ENCODE measurements at places on chromosomes 11 and 22.

DNA sequence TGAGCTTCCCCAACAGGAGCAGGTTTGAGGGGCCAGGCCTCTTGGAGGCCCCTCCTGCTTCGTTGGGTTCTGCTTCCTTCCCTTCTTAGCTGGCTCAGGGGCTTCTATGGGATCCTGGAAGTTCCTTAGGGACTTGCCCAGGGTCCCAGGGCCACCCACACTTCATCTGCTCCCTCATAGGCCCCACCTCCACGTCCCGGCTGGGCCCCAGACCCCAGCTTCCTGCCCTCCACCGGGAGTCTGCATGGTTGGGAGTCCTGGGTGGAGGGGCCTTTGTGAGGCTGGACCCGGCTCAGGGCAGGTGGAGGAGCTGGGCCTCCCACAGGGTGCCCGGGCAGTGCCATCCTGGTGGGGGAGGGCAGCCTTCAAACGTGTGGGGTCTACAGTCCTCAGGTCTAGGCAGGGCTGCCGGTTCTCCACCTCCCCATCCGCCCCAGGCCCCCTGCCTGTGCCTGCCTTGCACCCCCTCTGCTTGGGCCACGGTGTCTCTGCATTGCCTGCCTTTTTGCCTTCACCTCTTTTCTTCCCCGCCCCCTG lies 11.6 kb downstream of the OTUB1 start:
- DNase-seq: no peak

- DNase-seq: no peak
Measured at GRCh38 chr22:45294030-45294429, 9.3 kb downstream of the UPK3A start.

DNA sequence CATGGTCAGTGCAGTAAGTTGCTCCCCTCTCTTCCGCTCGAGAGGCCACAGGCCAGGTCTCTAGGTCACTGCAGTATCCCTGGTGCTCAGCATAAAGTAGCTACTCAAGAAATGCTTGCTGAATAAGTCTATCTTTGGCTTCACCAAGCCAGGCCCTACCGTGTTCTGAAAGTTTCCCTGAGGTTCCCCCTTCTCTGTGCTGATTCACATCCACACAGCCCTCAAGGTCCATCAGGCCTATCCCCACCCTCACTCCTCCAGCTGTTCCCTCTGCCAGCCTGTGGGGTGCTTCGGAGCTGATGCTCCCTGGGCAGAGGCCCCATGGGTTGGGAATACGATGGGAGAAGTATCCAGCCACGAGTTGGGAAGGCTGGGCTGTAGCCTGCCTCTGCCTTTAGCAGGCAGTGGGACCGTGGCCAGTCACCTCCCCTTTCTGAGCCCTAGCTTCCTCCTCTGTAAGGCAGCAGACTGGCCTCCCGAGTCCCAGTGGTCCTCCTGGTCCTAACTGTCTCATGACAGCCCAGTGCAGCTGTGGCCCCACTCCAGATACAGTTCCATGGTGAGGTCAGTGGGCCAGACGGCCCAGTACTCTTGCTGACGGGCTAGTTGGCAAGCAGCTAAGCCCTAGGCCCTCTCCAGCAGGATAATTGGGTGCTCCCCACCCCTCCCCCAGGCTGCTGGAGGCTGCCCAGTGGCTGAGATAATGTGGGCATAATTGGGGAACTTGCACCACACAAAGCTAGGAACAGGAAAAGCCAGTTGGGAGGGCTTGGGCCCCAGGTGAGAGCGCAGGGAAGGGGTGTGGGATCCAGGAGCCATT lies 48.2 kb downstream of the NECTIN1 start:
- no peak for DNase-seq

- no peak for DNase-seq
Measured at GRCh38 chr11:10291801-10292638, 2.0 kb downstream of the SBF2 start.

- peak; percentile 71 for DNase-seq
Measured at GRCh38 chr11:76236092-76236999, 30.0 kb upstream of the WNT11 start.

GRCh38 chr11:83361831-83362230 lies 75.7 kb upstream of the CCDC90B start:
- no peak for DNase-seq

DNA sequence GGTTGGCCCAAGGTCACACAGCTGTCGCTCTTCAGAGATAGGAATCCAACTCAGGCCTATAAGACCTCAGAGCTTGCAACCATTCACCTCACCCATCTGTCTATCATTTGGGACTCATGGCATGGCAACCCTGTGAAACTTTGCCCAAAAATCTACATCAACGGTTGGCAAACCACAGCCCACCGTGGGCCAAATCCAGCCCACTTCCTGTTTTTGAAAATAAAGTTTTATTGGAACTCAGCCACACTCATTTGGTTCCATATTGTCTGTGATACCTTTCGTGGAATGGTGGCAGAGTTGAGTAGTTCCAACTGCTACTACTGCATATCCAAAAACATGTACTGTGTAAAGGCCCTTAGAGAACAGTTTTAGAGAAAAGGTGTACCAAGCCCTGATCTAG lies 307.8 kb downstream of the MN1 start:
- no peak for DNase-seq

- DNase-seq: no peak
Measured at GRCh38 chr11:112281726-112282125, 21.1 kb upstream of the PLET1 start.

GRCh38 chr22:31906086-31906485 lies 38.2 kb upstream of the YWHAH start:
- DNase-seq: no peak

DNA sequence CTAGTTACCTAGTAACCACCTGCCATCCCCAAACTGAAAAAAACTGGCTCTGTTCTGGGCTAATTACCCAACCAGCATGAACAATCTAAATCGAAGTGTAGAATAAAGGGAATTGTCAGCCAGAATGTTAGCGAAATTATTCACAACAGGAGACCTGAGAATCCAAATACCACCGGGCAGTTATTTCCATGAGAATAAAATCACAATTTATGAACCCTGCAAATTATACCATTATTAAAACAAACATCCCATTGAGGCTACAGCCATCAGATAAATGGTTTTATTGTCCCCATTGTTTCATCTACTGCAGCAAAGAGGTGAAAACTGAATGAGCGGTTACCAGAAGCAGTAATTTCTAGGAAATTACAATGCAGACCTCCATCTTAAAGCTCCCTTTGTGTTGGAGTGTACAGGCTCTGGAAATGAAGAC lies 21.7 kb downstream of the FAM168A start:
- peak; percentile 49 for DNase-seq
